ENCODE measurements at places on chromosomes 6 and 20. TPM values are rescaled to one million over a fixed set of nuclear protein-coding genes. Genes with fewer than 3 reads are reported as not detected.

CST5 gene
- total RNA-seq: not detected

TRIM31 gene
- total RNA-seq: 0.18 TPM

MATN4 gene
- not detected for total RNA-seq

CDH26 gene
- total RNA-seq: not detected

OXT gene
- not detected for total RNA-seq
